ENCODE measurements at places on chromosomes 7 and 10.
A peak's percentile ranks its signal among the peaks of the same experiment; 100 is the strongest.

- no peak for DNase-seq
These were observed 30.8 kb upstream of the EFCAB10 start for GRCh38 chr7:105611856-105612775.

DNA sequence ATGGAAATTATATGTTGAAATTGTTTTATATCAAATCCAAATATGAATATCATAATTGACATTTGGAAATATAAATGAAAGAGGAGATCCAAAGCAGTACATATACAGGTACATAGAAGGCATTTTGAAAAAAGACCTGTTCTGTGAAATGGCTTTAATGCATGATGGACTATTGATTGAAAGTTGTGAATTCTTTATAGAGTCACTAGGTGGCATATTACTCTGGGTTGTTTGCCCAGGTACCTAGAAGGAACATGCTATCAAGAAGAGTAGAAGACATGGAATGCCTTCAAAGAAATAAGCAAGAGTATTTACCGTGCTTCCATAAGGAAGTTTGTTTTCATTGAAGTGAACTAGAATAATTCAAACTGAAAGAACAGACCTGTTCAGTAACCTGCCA, 160.0 kb upstream of the ANK3 start:
- DNase-seq = no peak

DNA sequence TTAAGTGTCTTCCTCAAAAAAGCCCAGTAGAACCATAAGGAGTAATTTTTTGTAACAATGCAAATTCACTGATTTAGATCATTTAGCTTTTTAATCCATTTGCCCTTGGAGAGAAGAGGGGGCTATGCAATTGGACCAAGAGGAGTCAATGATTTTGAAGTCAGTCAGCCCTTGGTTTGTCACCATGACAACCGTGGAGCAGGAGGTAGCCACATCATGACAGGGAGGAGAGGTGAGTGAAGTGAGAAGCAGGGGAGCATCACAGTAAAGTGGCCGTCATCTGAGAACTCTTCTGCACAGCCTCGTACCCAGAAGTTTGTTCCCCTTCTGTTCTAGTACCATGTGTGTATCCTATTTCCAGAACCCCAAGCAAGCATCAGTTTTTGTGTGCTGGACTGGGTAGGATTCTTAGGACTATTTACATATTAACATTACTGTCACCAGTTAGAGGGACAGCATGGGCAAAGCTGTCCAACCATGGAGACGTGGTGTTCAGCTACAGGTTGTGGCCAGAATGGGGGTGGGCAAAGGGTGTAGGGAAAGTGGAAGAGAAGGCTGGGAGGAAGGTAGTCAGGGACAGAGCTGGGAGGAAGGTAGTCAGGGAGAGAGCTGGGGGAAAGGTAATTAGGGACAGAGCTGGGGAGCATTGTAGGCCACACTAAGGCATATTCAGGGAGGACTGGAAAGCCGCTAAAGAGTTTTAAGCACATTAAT, 13.1 kb downstream of the UBE3C start:
- DNase-seq = no peak

DNA sequence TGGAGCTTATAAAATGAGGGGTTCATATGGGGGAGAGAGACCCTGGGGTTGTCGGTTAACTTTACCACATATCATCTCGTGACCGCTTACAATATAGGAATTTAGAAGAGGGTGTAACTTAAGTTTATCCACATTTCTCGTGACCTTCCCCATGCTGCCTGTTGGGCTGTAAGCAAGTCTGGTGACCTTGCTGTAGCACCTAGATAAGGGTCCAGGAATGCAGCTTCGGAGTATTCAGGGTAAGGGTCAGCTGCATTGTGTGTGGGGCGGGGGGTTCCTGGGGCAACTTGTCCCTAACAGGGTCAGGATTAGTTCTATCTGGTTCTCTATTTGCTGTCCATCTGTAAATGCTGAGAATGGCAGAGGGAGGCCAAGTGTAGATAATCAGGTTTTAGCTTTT, 1.3 kb upstream of the CHST3 start:
- no peak for DNase-seq

DNA sequence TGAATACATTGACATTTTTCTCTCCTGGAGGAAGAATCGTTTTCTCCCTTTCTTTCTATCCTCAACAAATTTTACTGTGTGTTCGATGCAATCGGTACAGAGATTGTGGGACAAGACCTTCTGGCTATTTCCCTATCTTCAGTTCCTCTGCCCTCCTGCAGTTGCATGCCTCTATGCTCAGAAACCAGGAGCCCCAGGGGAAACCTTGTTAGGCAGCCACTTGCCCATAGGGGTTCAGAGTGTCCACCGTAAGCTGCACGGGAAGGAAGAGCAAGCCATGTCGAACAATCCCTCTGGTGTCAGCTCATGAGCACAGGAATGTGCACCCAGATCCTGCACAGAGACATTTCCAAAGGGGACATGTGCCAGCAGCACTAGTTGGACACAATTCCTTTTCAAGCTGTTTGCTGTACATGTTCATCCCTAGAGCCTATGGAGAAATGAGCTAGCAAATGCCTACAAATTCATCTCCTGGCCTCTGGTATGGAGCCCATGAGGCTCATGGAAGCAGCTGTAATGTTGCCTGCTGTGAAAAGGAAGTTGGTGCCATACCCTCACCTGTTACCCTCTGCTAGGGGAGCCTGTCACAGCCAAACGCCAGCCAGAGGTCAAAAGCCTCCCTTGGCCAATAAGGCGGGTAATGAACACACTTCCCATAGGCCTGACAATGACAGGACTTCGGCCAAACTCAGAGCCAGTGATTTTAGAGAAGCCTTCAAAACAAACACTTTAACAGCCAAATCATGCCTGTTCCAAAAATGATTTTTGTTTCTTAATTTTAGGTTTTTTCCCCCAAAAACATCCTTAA, 35.9 kb upstream of the ASAH2 start:
- DNase-seq = no peak

GRCh38 chr7:102073931-102074880, 212.5 kb upstream of the SH2B2 start:
- DNase-seq = no peak

GRCh38 chr10:68284062-68285001, 47.5 kb upstream of the HNRNPH3 start:
- no peak for DNase-seq

GRCh38 chr7:74709880-74710671, 52.6 kb downstream of the GTF2I start:
- peak; percentile 7 for DNase-seq

DNA sequence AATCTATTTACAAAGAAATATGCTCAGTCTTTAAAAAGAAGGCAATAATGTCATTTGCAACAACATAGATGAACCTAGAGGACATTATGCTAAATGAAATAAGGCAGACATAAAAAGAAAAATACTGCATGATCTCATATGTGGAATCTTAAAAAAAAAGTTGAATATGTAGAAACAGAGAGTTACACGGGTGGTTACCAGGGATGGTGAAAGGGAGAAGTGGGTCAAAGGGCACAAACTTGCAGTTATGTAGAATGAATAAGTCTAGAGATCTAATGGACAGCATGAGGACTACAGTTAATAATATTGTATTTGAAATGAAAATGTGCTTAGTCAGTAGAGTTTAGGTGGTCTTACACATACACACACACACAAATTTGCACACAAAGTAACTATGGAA, 88.2 kb upstream of the CCDC71L start:
- no peak for DNase-seq

Measured in T-cell (primary cell).